ENCODE measurements at places on chromosomes 1 and 21.
A peak's percentile ranks its signal among the peaks of the same experiment; 100 is the strongest.

GRCh38 chr1:81654147-81654546, 146.6 kb upstream of the ADGRL2 start:
- no peak for DNase-seq

- DNase-seq = no peak
Measured at GRCh38 chr1:181398544-181398943, 84.8 kb upstream of the CACNA1E start.

DNA sequence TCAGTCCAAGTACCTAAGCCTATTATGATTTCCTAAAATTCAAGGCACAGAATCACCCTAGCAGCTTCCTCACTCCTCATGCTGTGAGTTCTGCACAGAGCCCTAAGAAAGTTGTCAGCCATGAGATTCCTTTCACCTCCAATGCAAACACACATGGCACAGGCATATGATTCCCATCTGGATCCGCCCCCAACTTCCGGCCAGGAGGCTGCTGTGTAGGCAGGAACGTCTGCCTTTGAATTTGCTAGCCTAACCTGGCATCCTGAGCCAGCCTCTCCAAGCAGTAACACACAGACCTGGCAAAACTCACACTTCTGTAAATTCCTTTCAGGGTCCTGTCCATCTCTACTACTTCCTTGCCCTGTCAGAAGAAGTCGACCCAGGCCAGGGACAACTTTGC, 521.1 kb upstream of the BEND5 start:
- DNase-seq = no peak

DNA sequence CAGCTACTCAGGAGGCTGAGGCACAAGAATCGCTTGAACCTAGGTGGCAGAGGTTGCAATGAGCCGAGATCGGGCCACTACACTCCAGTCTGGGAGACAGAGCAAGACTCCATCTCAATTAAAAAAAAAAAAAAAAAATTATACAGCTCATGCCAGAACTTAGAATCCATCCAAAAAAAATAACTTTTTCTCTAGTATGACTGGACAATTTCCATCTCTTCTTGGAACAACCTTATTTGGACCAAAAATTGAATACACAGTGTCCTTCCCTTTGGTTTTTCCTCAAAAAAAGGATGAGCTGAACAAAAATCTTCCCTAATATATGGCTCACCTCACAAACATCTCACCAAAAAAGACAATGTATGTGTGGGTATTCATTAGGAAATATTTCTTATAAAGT, 73.7 kb downstream of the TOR3A start:
- no peak for DNase-seq

- DNase-seq = peak; percentile 37
Measured at GRCh38 chr1:178102218-178102617, 8.3 kb downstream of the RASAL2 start.

DNA sequence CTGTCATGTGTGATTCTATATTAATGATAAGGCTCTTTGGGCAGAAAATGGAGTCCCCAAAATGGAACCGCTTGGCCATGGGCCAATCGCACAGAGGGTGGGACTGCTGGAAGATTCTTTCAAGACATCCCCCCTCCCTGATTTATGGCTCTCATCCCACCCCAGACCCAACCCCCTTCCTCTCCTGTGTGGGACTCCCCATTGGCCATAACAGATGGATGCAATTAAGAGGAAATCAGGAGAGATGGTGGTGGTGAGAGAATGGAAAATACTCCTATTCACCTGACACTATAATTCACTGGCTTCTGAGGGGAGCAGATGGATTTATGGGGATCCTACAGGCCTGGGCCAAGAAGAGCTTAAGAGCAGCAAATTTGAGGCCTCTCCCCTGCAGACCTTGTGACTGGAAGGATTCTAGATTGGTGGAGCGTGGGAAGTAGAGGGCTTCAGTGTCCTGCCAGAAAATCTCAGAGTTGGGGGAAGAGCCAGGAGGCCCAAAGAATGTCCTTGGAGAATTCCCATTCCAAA, 1.7 kb downstream of the IGFN1 start:
- DNase-seq = no peak

DNA sequence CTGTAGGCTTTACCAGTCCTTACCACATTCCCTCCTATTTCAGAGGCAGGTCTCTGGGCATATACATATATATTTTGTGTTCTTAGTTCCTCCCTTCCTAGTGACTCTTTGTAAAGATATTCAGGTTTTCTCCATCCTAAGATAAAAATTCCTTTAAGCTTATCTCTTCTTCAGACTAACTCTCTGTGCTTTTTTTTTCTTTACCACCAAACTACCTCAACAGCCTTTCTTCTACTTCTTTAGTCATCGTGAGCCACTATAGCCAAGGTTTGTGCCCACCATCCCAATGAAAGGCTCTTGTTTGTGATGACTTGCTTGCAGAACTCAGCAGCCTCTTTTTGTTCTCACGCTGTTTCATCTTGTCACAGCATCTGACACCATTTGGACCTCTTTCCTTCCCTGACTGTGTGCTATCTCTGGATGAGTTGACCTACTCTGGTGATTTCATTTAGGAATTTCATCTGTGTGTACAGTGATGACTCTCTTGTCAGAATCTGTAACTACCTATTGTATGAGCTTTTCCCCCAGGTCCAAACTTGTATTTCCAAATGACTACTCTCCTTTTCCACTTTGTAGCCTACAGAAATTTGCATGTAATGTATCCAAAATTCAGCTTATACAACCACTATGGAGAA, 59.0 kb upstream of the MACF1 start:
- DNase-seq = no peak
